CD4-positive, alpha-beta T cell (primary cell): ENCODE measurements at places on chromosomes 6 and 20.

- H3K36me3 ChIP-seq = peaks cover 13% of the 10 kb centered on the region
- DNase-seq = no peak
- no peaks in the 10 kb centered on the region for H3K27me3 ChIP-seq
- H3K4me1 ChIP-seq = peaks cover 10% of the 10 kb centered on the region
- H3K4me3 ChIP-seq = no peak overlapping the region
- no peak overlapping the region for H3K27ac ChIP-seq
Observed at GRCh38 chr6:16737925-16738324, 23.3 kb downstream of the ATXN1 start.

DNA sequence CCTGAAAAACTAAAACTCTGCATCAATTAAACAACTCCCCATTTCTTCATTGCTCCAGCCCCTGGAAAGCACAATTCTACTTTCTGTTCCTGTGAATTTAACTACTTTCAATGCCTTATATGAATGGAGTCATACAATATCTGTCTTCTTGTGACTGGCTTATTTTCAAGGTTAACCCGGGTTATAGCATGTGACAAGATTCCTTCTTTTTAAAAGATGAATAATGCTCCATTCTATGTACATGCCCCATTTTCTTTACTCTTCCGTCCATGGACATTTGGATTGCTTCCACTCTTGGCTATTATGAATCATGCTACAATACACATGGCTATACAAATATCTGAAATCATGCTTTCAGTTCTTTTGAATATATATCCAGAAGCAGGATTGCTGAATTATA is 334.9 kb upstream of the ID4 start:
- no peaks in the 10 kb centered on the region for H3K36me3 ChIP-seq
- H3K4me3 ChIP-seq = no peak overlapping the region
- H3K4me1 ChIP-seq = no peaks in the 10 kb centered on the region
- H3K27me3 ChIP-seq = no peaks in the 10 kb centered on the region

DNA sequence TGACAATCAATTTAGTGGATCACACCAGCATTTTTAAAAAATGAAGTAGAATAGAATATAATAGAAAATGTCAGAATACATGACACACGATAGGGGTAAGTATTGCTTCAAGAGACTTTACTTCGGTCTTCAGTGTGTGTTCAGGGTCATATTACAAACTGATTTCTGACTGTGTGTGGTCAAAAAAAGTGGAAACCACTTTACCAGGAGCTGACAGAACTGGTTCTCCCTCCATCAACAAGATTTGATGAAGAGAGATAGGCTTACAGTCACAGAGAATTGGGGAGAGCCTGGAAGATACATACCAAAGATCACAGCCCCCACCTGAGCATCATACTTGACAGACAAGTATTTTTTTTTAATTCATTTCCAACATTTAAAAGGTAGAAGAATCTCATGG is 21.7 kb downstream of the ARMC2 start:
- DNase-seq = no peak
- H3K4me3 ChIP-seq = no peak overlapping the region
- no peak overlapping the region for H3K27ac ChIP-seq
- H3K27me3 ChIP-seq = no peaks in the 10 kb centered on the region
- peaks cover 41% of the 10 kb centered on the region for H3K4me1 ChIP-seq
- H3K36me3 ChIP-seq = peaks cover 5% of the 10 kb centered on the region

GRCh38 chr6:343226-343935 is 48.2 kb upstream of the IRF4 start:
- no peak overlapping the region for H3K27ac ChIP-seq
- peaks cover 4% of the 10 kb centered on the region for H3K4me1 ChIP-seq
- H3K36me3 ChIP-seq = peaks cover 3% of the 10 kb centered on the region
- DNase-seq = no peak
- H3K27me3 ChIP-seq = no peaks in the 10 kb centered on the region
- H3K4me3 ChIP-seq = no peak overlapping the region

- no peak overlapping the region for H3K4me3 ChIP-seq
- H3K36me3 ChIP-seq = no peaks in the 10 kb centered on the region
- H3K27ac ChIP-seq = no peak overlapping the region
- no peaks in the 10 kb centered on the region for H3K4me1 ChIP-seq
- H3K27me3 ChIP-seq = no peaks in the 10 kb centered on the region
Observed at GRCh38 chr20:19254956-19255355, 42.5 kb downstream of the SLC24A3 start.
